ENCODE measurements at places on chromosomes 7 and 10. TPM values are rescaled to one million over a fixed set of nuclear protein-coding genes. Genes with fewer than 3 reads are reported as not detected.

DNA sequence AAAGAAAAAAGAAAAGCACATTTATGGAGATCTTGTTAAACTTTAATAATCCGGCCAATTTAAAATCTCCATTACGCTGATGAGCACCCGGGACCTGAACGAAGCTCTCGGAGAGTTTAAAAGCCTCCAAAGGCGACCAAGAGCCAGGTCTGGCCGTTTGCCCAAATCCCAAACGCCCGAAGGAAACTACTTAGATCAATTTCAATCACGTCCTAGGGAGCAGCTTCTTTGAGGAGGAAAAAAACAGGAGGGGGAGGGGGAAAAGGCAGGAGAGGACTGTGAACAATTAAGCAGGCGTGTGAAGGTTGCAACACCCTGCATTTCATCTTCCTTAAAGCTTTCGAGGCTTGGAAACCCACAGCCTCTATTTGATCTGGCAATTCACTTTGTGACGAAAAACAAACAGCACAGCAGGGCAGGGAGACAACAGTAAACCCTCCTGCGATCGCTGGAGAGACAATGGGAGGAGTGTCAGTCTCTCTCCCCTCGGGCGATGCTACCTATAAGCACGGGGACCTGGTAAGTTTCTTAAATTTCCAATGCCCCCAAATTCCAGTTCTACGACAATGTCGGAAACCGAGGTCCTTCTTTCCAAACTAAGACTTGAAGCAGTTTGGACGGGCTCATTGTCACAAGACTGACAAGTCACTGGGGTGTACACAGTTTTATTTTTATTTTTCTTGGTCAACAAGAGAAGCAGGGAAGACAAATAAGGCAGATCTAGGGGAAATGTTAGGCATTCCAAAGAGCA is 1.2 kb downstream of the KLF6 start:
- peak overlapping the region; percentile 98 for H3K27ac ChIP-seq
- peak overlapping the region; percentile 95 for H3K4me3 ChIP-seq
- no peaks in the 10 kb centered on the region for H3K27me3 ChIP-seq
- H3K4me1 ChIP-seq = peaks cover 57% of the 10 kb centered on the region
- peaks cover 61% of the 10 kb centered on the region for H3K36me3 ChIP-seq
- DNase-seq = peak; percentile 51

GRCh38 chr7:100538348-100538653 is 702 bp upstream of the AGFG2 start:
- no peak for DNase-seq
- peak overlapping the region; percentile 87 for H3K27ac ChIP-seq
- H3K4me3 ChIP-seq = peak overlapping the region; percentile 100

- H3K36me3 ChIP-seq = no peaks in the 10 kb centered on the region
These were observed 105.4 kb upstream of the LYZL1 start for GRCh38 chr10:29183301-29183945.

DNA sequence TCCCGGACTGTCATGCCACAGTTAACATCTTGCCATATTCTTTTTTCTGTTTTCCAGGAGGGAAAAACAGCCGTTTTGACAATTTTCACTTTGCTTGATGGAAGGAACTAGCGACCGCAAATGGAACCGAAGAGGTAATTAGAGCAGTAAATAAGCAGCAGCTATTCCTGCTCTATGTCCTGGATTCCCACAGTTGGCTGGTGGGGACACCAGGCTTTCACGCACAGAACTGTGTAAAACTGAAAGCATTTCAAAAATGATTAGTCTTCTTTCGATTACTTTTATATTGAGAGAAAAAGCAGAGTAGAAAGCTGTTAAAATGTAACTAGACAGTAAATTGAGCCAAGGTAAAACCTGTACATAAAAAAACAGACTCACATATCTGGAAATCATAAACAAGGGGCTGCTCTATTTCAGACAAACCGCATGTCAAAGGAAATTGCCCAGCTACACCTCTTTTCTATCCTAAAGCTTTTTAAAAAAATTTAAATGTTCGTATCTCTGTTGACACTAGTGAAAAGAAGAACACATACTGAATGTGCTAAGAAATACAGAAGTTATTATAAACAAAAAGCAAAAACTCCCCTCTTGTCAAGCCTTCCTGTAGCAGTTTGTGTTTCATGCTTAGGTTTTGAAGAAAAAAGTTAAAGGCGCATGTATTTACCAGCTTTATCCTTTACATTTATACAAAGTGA is 93.4 kb downstream of the RNF216 start:
- no peak for DNase-seq
- peaks cover 34% of the 10 kb centered on the region for H3K36me3 ChIP-seq
- H3K4me3 ChIP-seq = peak overlapping the region; percentile 51
- H3K27me3 ChIP-seq = no peaks in the 10 kb centered on the region
- peak overlapping the region; percentile 90 for H3K27ac ChIP-seq
- peaks cover 92% of the 10 kb centered on the region for H3K4me1 ChIP-seq

The IQUB gene
- total RNA-seq = not detected

The DENND2A gene
- not detected for total RNA-seq

The THSD7A gene
- not detected for total RNA-seq

The OPN4 gene
- total RNA-seq = not detected

DNA sequence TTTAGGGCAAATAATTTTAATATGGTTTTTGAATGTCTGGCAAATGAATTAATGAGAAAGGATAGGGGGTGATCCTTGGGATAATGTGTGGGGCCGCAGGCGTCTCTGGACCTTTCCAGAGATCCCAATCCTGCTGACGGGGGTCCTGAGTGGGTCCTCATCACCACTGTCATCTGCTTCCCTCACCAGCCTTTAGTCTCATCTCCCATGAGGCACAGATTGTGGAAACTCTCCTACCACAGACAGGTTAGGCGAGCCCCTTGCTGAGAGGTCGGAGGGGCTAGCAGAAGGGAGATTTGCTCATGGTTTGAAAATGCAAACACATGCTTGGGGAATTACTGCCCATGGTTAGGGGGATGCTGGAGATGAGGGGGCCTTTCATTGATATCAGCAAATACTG is 484.6 kb downstream of the RPS24 start:
- no peaks in the 10 kb centered on the region for H3K36me3 ChIP-seq
- peaks cover 9% of the 10 kb centered on the region for H3K4me1 ChIP-seq
- H3K27ac ChIP-seq = no peak overlapping the region
- no peak for DNase-seq
- H3K27me3 ChIP-seq = peaks cover 2% of the 10 kb centered on the region
- H3K4me3 ChIP-seq = no peak overlapping the region

DNA sequence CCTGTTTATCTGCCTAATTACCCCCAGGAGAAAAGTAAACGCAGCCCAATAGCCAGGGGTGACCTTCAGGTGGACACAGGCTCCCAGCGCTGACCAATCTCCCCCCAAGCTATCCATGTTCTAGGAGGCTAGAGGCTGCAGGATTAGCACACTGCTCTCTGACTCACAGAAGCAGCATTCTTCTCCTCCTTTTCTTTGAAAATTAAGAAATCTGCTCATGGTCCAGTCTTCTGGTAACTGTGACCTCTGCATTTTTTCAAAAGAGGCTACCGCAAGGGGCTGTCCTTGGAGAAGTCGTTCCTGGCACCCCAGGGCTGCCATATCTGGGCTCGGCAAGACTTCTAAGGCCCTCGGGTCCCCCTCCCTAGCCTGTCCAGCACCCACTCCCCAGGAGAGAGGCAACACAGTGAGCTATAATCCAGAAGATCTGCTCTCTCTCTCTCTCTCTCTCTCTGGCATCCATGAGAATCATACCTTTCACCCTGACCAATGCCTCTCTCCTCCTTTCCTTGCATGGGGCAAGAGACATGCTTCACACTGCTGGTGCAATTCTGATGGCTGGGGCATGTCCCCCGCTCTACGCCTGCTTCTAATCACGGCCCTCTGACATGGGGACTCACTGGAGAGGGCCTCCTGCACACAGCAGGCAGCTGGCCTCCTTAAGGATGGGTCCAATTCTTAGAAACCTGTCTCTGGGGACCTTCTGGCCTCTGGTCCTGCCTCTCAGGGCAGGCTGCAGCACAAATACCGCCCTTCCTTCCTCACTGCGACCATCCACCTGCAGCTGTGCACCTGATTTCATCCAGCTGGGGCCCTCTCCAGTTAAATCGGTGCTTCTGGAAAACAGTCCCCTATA is 27.3 kb downstream of the ANXA11 start:
- H3K27ac ChIP-seq = peak overlapping the region; percentile 14
- no peak overlapping the region for H3K4me3 ChIP-seq
- H3K4me1 ChIP-seq = peaks cover 14% of the 10 kb centered on the region
- H3K27me3 ChIP-seq = no peaks in the 10 kb centered on the region
- H3K36me3 ChIP-seq = peaks cover 16% of the 10 kb centered on the region

DNA sequence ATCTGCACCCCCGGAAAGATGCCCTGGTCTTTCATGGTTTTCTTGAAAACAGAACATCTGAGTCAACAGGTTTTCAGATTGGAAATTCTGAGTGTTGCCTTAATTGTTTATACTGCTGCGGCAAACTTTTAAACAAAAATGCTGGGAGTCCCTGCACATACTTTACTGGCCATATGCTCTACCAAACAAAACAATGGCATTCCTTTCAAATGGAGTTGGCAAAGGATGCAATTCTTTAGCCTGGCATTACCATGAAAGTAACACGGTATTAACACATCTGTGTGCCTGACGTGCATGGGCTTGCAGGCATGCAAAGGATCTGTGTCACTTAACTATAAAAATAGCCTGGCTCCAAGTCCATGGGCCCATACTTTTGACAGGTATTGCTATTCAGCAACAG is 4.2 kb downstream of the INHBA start:
- no peak for DNase-seq
- peaks cover 64% of the 10 kb centered on the region for H3K27me3 ChIP-seq
- H3K4me3 ChIP-seq = no peak overlapping the region
- no peak overlapping the region for H3K27ac ChIP-seq

GRCh38 chr10:16945593-16945992 is 128.4 kb upstream of the RSU1 start:
- H3K27me3 ChIP-seq = no peaks in the 10 kb centered on the region
- no peak for DNase-seq
- H3K27ac ChIP-seq = no peak overlapping the region
- H3K36me3 ChIP-seq = no peaks in the 10 kb centered on the region
- no peak overlapping the region for H3K4me3 ChIP-seq

The STYXL1 gene
- 27.2 TPM for total RNA-seq

- H3K27ac ChIP-seq = no peak overlapping the region
- H3K4me1 ChIP-seq = no peaks in the 10 kb centered on the region
- no peaks in the 10 kb centered on the region for H3K36me3 ChIP-seq
- no peaks in the 10 kb centered on the region for H3K27me3 ChIP-seq
- no peak overlapping the region for H3K4me3 ChIP-seq
These were observed 390.3 kb upstream of the MBL2 start for GRCh38 chr10:53162856-53163255.

The WDR86 gene
- total RNA-seq = 0.32 TPM

DNA sequence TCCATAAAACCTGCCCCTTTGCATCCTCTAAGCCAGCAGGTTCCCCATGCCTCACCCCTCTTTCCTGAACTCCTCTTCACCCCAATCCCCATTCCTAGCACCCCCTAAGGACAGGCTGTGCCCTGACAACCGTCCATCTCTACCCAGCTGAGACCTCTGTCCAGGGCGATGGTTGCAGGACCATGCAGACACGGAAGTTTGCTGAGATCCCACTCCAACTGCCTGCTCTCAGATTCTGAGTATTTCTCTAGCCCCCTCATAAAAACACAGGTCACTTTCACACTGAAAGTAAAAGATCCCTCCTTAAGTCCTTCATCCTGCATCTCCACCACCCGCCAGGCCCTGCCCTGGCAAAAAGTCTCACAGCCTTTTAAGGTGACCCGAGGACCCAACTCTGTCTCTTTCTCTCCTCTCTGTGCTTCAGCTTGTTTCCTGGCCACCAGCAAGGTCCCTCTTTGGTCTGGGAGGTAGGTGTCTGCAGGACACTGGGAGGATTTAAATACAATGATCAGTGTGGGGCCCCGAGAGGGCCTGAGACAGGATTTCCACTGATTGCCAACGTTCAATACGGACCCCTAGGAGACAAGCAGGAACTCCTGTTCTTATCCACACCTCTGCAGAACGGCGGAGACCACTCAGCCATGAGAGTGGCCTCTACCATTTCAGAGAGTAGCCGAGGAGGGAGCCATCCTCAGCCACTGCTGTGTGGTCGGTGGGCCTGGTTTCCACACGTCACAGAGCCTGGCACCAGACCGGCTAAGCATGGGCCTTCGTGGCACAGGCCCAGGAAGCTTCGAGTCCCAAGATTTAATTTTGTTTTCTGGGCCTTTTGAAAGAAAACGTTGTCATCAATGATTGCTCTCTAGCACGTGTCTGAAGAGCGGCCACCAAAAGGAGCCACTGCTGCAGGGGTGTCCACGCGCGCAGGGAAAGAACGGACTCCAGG is 27.9 kb downstream of the CALML3 start:
- peaks cover 29% of the 10 kb centered on the region for H3K4me1 ChIP-seq
- no peaks in the 10 kb centered on the region for H3K27me3 ChIP-seq
- no peak for DNase-seq
- no peak overlapping the region for H3K4me3 ChIP-seq
- no peaks in the 10 kb centered on the region for H3K36me3 ChIP-seq

The RGR gene
- total RNA-seq = not detected

DNA sequence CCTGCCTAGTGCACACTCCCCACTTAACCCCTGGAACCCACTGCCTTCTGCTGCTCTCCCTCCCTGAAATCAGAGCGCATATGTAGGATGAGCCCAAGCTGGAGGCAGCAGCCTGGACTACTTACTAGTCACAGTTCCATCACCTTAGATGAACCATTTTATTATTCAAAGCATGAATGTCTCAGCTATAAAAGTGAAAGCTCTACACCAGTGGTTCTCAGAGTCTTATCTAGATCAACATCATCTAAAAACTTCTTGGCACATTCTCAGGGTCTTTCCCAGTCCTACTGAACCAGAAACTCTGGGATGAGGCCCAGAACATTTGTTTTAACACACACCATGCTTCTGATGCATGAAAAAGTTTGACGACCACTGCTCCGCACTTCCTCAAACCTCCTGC is 100.3 kb upstream of the ANK3 start:
- no peak for DNase-seq
- H3K27me3 ChIP-seq = no peaks in the 10 kb centered on the region
- no peak overlapping the region for H3K27ac ChIP-seq

DNA sequence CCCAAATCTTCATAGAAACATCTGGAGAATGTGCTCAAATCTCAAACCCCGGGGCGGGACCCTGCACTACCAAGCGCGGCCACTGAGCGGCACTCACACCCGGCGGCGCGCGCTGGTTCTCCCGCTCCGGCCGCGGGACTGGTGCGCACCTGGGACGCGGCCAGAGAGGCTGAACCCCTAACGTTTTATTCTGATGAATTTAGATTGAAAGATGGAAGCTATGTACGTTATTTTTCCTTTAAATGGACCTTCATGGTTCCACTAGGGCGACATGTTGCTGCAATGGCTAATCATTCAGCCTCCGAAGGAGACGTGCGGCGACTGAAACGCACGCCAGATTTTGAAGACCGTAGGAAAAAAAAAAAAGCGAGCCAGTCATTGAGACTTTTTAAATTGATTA is 107.0 kb upstream of the INSIG1 start:
- no peaks in the 10 kb centered on the region for H3K36me3 ChIP-seq
- H3K27me3 ChIP-seq = no peaks in the 10 kb centered on the region
- H3K4me1 ChIP-seq = peaks cover 21% of the 10 kb centered on the region
- no peak overlapping the region for H3K4me3 ChIP-seq

DNA sequence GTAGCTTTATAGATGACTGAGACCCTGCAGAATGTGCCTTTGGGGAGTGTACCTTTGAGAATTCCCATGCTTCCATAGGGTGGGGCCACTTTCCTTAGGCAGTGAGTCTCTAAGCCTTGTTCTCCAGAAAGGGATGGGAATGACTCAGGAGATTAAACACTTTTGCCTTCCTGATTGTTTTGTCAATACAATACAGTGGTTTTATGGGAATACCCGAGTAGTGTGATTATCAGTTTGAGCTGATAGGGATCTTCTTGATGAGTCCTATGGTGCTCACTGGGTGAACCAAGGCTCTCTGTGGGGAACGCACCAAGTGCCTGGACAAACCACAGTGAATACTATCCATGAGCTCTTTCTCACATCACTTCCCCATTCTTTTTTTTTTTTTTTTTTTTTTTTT is 6.3 kb downstream of the MYOF start:
- DNase-seq = no peak
- no peaks in the 10 kb centered on the region for H3K36me3 ChIP-seq
- H3K27me3 ChIP-seq = peaks cover 3% of the 10 kb centered on the region
- no peak overlapping the region for H3K4me3 ChIP-seq
- H3K27ac ChIP-seq = no peak overlapping the region

The ODAD2 gene
- not detected for total RNA-seq
